ENCODE measurements at places on chromosomes 12 and 14.
A peak's percentile ranks its signal among the peaks of the same experiment; 100 is the strongest.

- DNase-seq = no peak
Observed at GRCh38 chr12:61254225-61254624, 1006.0 kb upstream of the USP15 start.

DNA sequence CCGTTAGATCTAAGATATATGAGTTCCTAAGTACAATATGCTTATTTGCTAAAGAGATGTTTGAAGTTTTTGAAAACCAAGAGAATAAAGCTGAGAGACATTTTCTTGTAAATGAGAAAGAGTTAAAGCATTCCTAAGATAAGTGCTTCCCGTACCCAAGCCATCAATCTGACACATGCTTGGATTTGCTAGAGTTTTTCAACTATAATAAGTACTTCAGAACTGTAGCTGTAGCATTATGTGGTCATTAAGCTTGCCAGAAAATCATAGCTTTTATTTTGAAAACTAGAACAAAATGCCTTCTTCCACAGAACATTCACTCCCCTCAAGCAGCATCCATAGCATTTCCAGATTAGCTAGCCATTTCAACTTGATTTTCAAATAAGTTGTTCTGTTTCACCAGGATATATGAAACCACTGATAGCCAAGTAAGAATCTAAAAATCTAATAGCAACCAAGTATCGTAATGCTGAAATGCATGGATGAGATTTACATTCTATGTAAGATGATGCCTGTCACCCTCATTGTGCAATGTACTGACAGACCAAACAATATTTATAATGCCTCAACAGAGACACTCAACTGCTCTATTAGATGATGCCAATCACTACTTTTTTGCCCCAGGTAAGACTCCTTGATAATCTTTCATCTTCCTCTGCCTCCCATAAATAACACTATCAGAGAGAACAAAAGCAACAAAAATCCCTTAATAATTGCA, 8.0 kb downstream of the SNW1 start:
- no peak for DNase-seq

DNA sequence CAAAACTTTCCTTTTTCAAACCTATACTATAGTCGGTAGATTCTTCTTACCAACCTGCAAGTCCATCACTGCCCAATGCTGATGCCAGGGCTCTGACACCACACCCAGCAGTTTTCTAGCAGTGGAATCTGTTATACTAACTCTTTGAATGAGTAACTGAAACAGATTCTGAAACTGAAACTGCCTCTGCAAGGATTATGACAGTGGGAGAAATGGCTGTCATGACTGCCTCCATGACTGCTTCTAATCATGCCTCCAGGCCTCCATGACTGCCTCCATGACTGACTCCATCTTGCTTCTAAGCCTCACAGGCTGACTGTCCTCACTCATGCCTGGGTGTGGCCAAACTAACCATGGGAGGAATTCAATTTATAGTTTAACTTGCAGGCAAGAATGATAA, 29.4 kb upstream of the OXA1L start:
- DNase-seq = no peak

- DNase-seq = no peak
Observed at GRCh38 chr14:42921901-42922300, 1315.2 kb downstream of the LRFN5 start.

GRCh38 chr14:90871605-90872233, 55.5 kb upstream of the TTC7B start:
- no peak for DNase-seq

GRCh38 chr12:71686658-71687025, 760 bp downstream of the TMEM19 start:
- DNase-seq = no peak

- DNase-seq = no peak
Observed at GRCh38 chr14:105484997-105485393, 1.7 kb upstream of the CRIP1 start.

GRCh38 chr12:28388879-28389278, 198.6 kb downstream of the CCDC91 start:
- no peak for DNase-seq

GRCh38 chr12:61037792-61038191, 1222.4 kb upstream of the USP15 start:
- DNase-seq = no peak

GRCh38 chr12:109553906-109554500, 19.3 kb downstream of the MMAB start:
- DNase-seq = no peak

DNA sequence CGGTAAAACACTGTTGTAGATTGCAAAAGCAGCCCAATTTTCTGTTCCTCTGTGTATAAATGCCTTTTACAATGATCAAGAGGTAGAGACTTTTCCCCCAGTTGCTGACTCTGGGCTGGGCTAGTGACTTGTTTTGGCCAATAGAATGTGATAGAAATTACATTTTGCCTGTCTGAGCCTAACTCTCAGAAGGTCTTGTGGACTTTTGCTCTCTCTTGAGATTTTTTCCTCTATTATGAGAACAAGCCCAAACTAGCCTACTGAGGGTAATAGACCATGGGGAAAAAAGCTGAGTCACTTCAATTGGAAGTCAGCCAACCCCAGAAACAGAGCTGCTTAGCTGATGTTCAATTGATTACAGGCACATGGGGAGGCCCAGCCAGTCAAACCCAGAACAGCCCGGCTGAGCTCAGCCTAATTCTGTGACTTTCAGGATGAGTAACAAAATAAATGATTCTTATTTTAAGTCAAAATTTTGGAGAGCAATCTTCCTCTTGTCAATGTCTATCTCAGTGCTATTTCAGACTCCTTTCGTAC, 61.4 kb downstream of the MYF5 start:
- DNase-seq = peak; percentile 88

DNA sequence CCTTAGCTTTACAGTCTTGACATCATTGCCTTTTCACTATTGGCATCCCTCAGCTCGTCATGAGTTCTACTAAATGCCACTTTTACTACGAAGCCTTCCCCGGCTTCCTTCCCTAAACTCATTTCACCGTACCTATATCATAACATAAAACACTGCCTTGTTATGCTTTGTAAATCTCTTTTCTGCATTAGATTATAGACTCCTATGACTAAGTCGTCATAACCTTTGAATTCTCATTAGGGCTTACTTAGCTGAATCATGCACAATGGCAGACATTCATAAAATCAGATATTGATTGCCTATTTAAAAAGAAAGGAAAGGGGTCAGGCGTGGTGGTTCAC, 21.0 kb downstream of the BTG1 start:
- no peak for DNase-seq

- DNase-seq = peak; percentile 79
Observed at GRCh38 chr12:51820526-51821439, 27.7 kb downstream of the FIGNL2 start.

DNA sequence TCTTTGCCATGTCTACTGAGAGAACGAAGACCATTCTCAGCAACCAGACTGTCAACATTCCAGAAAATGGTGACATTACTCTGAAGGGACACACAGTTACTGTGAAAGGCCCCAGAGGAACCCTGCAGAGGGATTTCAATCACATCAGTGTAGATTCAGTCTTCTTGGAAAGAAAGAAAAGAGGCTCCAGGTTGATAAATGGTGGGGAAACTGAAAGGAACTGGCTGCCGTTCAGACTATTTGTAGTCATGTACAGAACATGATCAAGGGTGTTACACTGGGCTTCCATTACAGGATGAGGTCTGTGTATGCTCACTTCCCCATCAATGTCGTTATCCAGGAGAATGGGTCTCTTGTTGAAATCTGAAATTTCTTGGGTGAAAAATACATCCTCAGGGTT, 29.7 kb upstream of the PSMA6 start:
- no peak for DNase-seq

- no peak for DNase-seq
Observed at GRCh38 chr12:72315858-72316257, 43.7 kb downstream of the TRHDE start.

GRCh38 chr12:15842108-15842507, 40.1 kb upstream of the STRAP start:
- no peak for DNase-seq

Measured in COR-L47 (cell line).